ENCODE measurements at places on chromosomes 7 and 10. TPM values are rescaled to one million over a fixed set of nuclear protein-coding genes. Genes with fewer than 3 reads are reported as not detected.

- no peak overlapping the region for H3K27ac ChIP-seq
- peaks cover 39% of the 10 kb centered on the region for H3K27me3 ChIP-seq
- no peak overlapping the region for H3K4me3 ChIP-seq
- DNase-seq, result no peak
These were observed 18.4 kb downstream of the SLC18A2 start for GRCh38 chr10:117259279-117259678.

GRCh38 chr10:123796736-123797135 is 94.9 kb downstream of the CPXM2 start:
- H3K4me3 ChIP-seq, result no peak overlapping the region
- H3K36me3 ChIP-seq, result no peaks in the 10 kb centered on the region
- no peaks in the 10 kb centered on the region for H3K27me3 ChIP-seq

GRCh38 chr7:33243319-33243881 is 114.0 kb downstream of the BBS9 start:
- H3K27ac ChIP-seq, result no peak overlapping the region
- no peaks in the 10 kb centered on the region for H3K27me3 ChIP-seq
- no peak for DNase-seq
- no peaks in the 10 kb centered on the region for H3K36me3 ChIP-seq

GRCh38 chr10:70458329-70459060 is 17.0 kb upstream of the NODAL start:
- peak overlapping the region; percentile 43 for H3K4me3 ChIP-seq
- peak overlapping the region; percentile 53 for H3K27ac ChIP-seq
- peaks cover 33% of the 10 kb centered on the region for H3K4me1 ChIP-seq

DNA sequence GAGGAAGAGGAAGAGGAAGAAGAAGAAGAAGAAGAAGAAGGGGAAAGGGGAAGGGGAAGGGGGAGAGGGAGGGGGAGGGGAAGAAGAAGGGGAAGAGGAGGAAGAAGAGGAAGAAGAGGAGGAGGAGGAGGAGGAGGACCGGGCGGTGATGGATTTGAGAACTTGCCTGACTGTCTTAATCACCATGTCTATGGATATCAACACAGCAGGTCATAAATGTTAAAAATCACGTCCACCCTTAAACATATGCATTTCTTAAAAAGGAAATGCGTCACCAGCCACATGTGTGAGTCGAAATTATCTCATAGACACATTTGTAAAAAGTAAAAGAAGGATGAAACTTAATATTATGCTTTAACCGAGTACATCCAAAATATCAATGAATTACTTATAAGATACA is 42.1 kb upstream of the INSIG1 start:
- no peak overlapping the region for H3K4me3 ChIP-seq
- no peak overlapping the region for H3K27ac ChIP-seq
- no peaks in the 10 kb centered on the region for H3K4me1 ChIP-seq
- no peaks in the 10 kb centered on the region for H3K36me3 ChIP-seq
- peaks cover 8% of the 10 kb centered on the region for H3K27me3 ChIP-seq

Gene SAP25
- total RNA-seq, result 10.6 TPM

DNA sequence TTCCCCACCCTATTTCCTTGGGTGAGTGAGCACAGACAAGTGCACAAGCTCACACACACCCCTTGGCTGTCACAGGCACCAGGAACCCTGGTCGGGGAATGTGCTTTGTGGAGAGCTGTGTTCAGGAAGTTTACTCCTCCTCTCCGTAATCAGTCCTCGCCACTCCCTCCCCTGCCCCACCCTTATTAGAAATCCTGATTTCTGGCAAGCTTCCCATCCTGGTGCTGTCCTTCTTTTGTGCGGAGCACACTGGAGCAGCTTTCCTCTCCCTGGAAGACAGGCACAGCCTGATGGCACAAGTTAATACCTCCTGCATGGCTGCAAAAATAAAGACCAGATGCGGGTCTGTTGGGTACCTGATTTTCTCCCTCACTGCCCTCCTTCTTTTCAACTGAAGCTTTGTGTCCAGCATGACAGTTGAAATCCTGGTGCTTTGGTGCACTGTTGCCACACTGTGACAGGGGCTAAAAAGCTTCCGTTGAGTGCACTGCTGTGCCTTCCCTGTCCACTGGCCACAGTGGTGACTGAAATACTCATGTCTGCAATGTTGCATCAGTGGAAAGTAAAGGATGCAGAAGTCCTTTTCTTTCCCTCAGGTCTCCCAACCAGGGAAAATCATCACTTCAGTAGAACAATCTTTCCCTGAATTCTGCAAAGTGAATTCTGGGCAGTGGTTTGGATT is 55.0 kb downstream of the LRRC4 start:
- peaks cover 10% of the 10 kb centered on the region for H3K4me1 ChIP-seq
- H3K27me3 ChIP-seq, result no peaks in the 10 kb centered on the region
- peaks cover 5% of the 10 kb centered on the region for H3K36me3 ChIP-seq
- no peak overlapping the region for H3K27ac ChIP-seq
- no peak overlapping the region for H3K4me3 ChIP-seq

DNA sequence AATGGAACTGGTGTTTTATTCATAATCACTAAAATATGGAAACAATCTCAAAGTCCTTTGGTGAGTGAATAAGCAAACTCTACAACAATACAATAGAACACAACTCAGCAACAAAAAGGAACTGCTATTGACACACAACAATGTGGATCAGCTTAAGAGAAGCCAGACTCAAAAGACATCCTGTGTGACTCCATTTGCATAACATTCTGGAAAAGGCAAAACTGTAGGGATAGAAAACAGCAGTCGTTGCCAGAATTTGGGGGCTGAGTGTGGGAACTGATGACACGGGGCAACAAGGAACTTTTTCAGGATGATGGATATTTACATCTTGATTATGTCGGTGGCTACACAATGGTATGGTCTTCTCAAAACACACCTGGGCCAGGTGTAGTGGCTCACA is 32.4 kb upstream of the SVIL start:
- no peak overlapping the region for H3K4me3 ChIP-seq
- no peak overlapping the region for H3K27ac ChIP-seq
- H3K36me3 ChIP-seq, result no peaks in the 10 kb centered on the region
- peaks cover 12% of the 10 kb centered on the region for H3K4me1 ChIP-seq
- DNase-seq, result no peak

Gene HOGA1
- total RNA-seq, result 1.1 TPM

Gene TMEM229A
- total RNA-seq, result not detected

Gene CHAT
- total RNA-seq, result not detected
